ENCODE measurements at places on chromosomes 11 and 22.

DNA sequence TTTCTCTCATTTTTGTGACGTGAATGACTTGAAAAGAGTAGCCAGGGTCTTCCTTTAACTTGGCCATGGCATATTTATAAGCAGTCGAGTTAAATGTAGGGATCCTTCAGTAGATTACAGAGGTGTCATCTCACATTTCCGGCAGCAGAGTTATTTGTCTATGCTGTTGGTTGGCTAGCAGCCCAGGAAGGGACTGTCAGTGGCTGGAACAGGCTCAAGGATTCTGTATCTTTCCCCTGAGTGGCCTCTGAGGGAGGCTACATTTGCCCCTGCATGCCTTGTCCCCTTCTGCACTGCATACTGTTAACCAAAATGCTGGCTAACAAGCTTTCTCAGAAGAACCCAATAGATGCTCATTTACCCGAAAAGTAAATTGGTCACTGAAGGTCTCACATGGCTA is 187.6 kb downstream of the PGR start:
- peak; percentile 5 for DNase-seq

DNA sequence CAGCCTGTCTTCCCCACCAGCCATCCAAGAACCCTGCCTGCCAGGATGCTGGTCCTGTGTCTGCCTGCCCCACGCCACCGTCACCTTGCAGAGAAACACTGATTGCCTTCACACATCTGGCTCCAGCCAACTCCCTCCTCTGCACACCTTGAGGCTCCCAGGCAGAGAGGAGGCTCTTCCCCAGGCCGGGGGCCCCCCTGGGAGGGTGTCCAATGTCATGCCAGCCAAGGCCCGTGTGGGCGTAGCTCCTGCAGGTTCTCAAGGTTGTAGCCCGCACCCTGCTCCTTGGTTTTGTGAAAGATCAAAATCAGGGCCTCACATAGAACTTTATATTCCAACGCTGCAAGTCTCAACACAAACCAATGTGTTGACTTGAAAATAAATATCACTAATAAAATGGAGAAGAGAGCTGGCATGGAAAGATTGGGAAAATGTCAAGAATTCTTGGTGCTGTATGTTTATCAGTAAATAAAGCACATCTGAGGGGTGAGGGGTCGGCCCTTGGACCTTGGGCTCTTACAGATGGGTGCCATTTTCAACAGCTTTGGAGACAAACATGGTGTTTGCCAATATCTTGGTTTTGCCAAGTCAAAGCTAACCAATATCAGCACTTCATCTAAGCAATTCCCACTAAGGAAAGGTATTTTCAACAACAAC is 6.7 kb upstream of the PPARA start:
- no peak for DNase-seq

DNA sequence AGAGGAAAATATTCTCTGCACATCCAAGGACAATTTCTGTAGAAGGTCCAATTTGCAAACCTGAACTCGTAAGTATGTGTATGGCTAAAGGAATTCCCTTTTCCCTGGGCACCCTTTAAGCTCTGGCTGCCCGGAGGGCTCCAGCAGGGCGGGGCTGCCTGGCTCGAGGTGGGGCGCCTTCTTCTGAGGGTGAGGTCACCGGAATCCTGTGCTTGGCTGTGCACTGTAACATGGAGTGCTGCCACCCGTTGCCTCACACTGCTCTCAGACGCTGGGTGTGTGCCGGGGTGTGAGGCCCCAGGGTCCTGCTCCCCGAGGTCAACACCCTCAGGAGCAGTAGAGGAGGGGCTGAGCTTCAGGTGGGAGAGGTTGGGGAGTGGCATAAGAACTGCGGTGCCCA is 61.5 kb downstream of the SYN3 start:
- DNase-seq, result no peak

DNA sequence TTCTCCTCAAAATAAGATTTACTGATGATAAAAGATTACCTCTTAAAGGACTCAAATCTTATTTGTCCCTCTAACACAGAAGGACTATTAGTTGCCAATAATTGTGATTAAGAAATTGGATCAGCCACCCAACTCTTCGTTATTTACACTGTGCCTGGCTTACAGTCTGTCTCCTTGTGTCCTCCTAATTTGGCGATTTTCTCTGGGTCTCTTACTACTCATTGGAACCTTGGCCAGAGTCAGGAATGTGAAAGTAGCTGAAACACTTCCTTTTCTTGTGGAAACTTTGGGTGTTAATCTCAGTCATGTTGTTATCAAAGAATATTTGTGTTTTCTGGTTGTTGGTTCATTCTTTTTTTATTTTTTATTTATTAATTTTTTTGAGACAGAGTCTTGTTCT is 83.2 kb downstream of the TEAD1 start:
- no peak for DNase-seq

DNA sequence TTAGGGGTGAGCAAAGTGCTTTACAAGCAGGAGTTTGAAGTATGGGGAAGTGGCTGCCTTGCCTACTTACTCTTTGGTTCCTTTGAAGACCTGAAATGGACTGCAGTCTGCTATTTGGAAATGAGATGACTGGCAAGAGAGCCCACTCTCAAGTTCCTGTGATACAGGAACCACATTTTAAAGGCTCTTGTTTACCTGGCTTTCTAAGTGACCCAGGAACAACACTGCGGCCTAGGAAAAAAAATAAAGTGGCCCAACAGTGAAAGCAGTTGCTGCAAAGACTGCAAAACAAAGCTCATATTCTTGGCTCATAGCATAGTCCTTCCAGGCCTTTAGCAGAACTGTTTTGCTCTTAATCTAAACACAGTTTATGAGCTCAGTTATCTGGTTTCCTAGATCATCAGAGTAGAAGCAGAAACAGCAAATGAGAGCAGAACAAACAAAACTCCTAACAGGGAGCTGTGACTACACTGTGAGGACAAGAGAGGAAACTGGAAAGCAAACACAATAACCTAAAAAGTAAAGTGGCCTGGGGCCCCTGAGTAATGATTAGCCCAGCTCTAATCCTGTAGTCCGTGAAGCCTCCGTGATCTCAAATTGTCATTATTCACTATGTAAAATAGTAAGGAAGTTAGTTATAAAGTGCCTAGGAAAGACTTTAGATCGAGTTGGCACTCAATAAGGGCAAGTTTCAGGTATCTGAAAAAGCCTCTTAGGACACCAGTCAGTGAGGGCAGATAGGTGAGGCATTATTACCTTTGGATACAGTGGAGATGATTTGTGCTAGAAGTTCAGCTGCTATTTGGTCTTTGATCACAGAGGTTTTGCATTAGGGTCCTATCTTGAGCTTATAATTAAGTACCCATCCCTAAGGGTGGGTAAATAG is 11.5 kb downstream of the CCDC117 start:
- no peak for DNase-seq

GRCh38 chr11:14858404-14858803 is 33.6 kb downstream of the CYP2R1 start:
- DNase-seq, result no peak

DNA sequence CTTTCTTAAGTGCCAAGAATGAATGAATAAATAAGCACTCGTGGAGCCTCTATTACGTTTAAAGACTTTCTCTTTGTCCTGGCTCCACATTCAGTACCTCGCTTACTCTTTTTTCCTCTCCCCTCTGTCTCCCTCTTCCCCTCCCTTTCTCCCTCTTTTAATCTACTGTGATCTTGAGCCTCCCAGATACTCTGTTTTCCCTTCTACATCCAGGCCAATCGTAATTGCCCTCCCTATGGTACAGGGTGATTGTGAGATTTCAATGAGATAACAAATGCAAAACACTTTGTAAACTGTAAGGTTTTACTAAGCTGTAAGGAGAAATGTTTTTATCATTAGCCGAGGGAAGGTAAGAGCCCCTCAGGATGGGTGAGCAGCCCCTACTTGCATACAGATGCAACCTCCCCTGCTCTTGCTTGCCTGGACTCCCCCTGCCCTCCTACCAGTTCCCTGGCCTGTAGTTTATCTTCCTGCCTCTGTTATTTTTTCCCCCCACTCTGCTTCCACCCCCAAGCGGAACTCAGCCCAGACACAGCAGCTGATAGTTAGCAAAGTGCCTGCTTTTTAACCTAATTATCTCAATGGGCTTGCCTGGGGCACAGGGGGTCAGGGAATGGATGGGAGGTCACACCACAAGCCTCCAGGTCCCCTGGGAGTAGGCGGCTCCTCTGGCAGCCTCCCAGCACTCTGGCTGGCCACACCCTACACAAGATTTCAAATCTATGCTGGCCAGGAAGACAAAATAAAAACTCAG is 76.9 kb upstream of the CADM1 start:
- peak; percentile 7 for DNase-seq

DNA sequence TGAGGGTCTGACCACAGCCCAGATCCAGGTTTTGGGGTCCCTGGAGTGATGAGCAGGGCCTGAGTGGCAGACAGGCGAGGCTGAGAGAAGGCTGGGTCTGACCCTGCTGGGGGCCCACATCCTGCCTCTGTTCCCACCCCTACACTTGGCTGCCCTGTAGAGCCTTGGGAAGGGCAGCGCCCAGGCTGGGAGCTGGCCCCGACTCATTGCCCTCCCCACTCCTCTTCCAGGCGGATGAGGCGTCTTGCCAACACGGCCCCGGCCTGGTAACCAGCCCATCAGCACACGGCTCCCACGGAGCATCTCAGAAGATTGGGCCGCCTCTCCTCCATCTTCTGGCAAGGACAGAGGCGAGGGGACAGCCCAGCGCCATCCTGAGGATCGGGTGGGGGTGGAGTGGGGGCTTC is 4.9 kb downstream of the DERL3 start:
- DNase-seq, result no peak

DNA sequence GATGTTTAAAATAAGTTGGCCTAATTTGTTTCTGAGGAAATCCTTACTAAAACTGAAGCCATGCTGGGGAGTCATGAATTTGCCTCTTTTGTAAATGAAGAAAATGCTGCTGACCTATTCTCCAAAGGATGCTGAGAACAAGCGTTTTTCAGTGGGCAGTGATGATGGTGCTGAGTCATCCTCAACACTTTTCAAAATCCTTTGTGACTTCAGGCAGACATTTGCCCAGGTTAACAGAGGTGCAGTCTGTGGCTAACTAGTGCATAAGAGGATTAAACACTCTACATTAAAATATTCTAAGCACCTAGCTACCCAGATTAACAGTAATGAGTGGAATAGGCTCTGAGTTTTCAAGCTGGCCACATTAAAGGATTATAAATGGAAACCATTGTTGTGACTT is 509.0 kb downstream of the DLG2 start:
- DNase-seq, result peak; percentile 19

GRCh38 chr11:47469361-47470179 is 20.6 kb upstream of the RAPSN start:
- DNase-seq, result no peak

DNA sequence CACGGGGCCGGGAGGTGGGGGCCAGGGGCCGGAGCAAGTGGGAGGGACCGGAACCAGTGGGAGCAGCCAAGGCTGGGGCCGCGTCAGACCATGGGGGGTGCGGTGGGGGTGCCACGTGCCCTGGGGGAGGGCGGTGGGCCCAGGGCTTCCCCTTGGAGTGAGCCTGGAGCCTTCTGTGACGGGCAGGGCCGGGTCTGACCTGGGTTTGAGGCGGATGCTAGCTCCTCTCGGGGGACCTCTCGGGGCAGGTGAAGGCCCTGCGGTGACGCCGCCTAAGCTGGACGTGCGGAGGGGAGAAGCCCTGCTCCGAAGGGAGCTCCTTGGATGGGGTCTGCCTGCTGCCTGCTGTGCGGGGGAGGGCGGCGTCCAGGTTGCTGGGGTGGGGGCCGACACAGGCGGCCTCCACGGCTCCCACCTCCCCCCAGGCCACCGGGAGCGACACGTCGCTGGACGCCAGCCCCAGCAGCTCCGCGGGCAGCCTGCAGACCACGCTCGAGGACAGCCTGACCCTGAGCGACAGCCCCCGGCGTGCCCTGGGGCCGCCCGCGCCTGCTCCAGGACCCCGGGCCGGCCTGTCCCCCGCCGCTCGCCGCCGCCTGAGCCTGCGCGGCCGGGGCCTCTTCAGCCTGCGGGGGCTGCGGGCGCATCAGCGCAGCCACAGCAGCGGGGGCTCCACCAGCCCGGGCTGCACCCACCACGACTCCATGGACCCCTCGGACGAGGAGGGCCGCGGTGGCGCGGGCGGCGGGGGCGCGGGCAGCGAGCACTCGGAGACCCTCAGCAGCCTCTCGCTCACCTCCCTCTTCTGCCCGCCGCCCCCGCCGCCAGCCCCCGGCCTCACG is 115.0 kb downstream of the CACNA1I start:
- no peak for DNase-seq

- peak; percentile 66 for DNase-seq
These were observed 3.3 kb upstream of the BCL9L start for GRCh38 chr11:118928870-118929500.

DNA sequence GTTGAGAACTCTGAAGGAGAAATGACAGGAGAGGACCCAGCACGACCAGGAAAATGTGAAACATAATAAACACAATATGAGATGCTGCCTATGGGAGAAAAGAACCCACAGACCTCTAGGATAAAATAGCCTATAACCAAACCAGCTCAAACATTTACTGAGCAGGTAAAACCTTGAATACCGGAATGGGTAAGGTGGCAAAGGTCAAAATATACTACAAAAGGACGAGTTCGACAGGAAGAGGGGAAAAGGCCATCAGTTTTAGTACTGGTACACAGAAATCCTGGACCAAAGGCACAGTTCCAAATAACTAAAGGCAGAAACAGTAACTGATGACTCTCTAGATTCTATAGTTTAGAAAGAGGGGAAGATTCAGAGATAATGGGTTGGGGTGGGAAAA is 96.3 kb downstream of the AMBRA1 start:
- no peak for DNase-seq

GRCh38 chr11:7677071-7677470 is 3.8 kb upstream of the CYB5R2 start:
- peak; percentile 25 for DNase-seq

- no peak for DNase-seq
These were observed 33.0 kb upstream of the XBP1 start for GRCh38 chr22:28833276-28833923.

GRCh38 chr11:92227230-92227814 is 2.7 kb downstream of the FAT3 start:
- DNase-seq, result no peak

- peak; percentile 69 for DNase-seq
These were observed 19.6 kb downstream of the CKAP5 start for GRCh38 chr11:46826310-46827044.

GRCh38 chr11:122207505-122207904 is 91.5 kb upstream of the BLID start:
- DNase-seq, result peak; percentile 84

DNA sequence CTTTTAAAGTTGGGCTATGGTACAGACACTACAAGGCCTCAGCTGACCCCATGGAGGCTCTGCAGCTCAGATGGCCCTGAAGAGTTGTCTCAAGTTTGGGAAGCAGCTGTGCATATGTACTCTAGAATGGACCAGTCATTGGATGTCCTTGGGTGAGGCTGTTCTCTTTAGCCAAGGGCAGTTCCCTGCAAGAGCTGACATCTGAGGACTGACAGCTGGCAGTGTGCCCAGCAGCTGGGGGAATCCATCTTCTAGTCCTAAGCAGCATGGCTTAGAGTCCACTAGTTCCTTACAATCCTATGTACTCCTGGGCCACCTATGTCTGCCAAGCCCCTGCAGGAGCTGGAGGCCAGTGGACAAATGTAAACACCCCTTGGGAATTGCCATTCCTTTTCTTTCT is 76.5 kb downstream of the C11orf91 start:
- no peak for DNase-seq

GRCh38 chr11:5004424-5005274 is 10.0 kb downstream of the OR51L1 start:
- peak; percentile 55 for DNase-seq

GRCh38 chr11:32420937-32421901 is 14.1 kb downstream of the WT1 start:
- peak; percentile 12 for DNase-seq

GRCh38 chr11:1307998-1308742 is 1.3 kb downstream of the TOLLIP start:
- DNase-seq, result peak; percentile 9
